HEK293T (cell line): ENCODE measurements at places on chromosomes 3 and 15.

- DNase-seq = no peak
Measured at GRCh38 chr3:40741729-40742128, 217.0 kb downstream of the ZNF621 start.

- DNase-seq = no peak
Measured at GRCh38 chr3:157794771-157795170, 291.6 kb upstream of the VEPH1 start.

GRCh38 chr15:92624401-92624991, 31.1 kb downstream of the FAM174B start:
- no peak for DNase-seq

DNA sequence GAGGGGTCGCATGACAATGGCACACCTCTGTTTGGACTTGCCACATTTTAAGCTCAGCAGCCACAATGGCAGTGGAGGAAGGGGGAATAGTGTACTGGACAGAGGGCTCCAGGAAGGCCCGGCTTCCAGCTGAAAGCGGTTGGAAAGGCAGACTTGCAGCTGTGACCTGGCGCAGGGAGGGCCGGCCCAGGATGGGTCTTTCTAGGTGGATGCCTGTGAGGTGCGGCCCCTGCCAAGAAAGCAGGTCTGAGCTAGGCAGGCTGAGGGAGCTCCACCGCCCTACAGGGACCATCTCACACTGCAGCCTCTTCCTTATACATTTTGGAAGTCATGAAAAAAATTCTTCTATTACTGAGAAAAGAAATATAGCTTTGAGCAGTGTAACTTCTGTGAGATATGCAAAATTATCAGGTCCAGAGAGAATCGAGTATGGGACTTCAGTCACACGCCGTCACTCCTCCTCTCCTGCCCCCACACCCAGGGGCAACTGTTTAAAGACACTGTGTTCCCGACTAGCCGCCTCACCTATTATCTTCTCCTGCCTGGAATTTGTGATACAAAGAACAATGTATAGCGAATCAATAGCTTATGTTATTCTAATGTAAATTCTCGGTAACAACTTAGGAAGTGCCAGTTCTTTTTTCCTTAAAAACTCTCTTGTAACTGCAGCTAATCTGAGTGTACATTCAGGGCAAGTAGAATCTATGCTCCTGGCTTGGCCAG, 331.0 kb downstream of the OCA2 start:
- no peak for DNase-seq

DNA sequence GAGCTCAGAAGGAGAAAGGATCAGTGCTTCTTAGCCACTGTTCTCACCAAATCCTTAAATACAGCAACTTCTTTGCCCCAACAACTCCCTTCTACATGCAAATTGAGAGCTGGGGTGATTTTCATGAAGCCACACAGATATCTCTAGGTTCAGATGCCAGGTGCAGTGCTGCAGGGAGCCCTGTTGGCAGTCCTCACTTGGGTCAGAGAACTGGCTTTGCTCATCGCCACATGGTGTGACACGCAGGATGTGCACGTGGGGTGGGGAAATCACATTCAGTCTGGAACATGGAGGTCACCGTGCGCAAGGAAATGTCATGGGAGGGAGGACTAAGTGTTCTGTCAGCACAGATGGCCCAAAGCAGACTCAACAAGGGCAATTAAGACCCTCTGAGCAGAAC, 103.8 kb downstream of the WDR76 start:
- DNase-seq = no peak

GRCh38 chr3:16318176-16318575, 53.2 kb downstream of the OXNAD1 start:
- DNase-seq = no peak

DNA sequence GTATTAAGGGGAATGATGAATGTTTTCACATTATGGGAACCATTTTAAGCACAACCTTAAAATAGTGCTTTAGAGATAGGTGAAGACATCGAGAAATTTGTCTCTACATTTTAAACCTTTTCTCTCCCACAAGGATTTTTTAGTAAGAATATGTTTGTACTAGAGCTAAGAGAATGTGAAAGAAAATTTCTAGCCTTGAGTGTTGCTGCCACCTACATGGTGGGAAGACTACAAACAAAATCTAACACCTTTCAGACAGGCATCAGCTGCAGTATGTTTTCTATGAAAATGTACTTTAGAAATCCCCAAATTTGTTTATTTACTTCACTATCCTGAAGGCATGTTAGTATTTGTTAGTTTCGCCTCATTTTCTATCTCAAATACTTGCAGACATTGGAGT, 247.4 kb downstream of the WDR72 start:
- no peak for DNase-seq

GRCh38 chr3:107880702-107881101, 210.1 kb downstream of the CD47 start:
- DNase-seq = no peak

- DNase-seq = peak; percentile 11
Measured at GRCh38 chr3:172856795-172857742, 106.5 kb downstream of the ECT2 start.

DNA sequence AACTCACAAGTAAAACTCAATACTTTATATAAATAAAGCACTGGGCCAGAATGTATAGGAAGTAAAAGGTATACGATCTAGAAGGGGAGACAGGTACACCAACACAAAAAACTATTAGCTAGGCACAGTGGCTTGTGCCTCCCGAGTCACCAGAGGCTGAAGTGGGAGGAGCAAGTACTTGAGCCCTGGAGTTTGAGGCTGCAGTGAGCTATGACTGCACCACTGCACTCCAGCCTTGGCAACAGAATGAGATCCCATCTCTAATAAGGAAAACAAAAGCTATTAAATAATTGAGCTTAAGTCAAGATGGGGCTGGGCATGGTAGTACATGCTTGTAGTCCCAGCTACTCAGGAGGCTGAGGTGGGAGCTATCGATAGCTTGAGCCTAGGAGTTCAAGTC, 17.0 kb downstream of the PIK3CB start:
- DNase-seq = no peak

- DNase-seq = no peak
Measured at GRCh38 chr15:69067296-69067695, 52.8 kb downstream of the NOX5 start.

DNA sequence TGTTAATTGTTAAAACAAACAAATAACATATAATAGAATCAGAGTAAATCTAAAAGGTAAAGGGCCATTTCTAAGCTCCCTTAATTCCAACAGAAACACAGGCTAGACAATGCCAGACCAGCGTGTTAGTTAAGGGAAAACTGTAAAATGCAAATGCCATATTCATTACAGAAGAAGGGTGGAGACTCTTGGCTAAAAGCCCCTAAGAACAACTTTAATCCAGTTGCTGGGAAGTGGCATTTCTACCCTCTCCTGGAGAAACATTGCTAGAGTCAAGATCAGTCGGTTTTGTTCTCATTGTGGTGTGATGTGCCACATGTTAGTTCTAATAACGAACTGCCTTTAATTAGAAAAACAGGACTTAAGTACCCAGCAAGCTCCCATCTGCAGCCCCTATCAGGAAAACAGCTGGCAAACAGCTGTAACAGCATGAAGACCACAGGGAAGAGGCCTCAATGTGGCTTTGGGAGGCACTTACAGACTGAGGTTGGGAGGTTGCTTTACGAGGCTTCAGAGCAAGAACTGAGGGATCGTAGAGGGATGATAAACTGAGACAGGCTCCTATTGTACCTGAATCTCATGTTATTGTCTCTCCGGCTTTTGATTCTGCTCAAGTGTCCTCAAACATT, 1134.8 kb downstream of the ROBO1 start:
- DNase-seq = no peak

DNA sequence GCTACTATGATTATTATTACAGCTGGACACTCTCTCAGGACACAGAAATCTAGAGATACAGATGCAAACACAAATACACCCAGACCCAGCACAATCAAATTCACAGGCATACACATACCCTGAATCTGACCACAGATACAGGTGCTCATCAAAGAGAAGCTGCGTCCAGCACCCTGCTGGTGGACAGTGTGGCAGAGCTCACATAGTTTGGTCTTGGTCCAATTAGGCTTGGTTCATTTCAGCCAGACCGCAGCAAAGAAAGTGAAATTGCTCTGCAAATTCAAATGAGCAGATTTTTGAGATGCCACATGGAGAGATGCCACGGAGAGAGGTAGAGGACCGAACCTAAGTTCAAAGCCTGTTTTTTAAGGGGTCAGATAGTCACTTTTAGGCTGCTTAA, 55.6 kb downstream of the ANAPC13 start:
- no peak for DNase-seq

DNA sequence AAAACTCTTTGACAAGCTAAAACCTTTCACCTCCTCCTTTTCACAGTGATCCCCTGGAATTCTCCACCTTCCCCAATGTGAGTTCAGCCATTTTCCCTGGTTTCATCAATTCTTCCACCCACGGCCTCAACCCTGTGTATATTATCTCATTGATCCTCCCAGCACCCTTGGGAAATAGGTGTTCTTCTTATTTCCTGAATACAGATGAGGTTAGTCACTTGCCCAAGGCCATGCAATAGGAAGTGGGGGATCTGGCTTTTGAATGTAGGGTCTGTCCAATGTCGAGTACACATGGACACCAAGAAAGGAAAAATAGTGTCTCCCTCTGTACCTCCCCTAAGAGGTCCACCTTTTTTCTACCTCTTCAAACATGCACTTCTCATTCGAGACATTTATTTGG, 262.8 kb upstream of the ST8SIA2 start:
- no peak for DNase-seq

- no peak for DNase-seq
Measured at GRCh38 chr15:47095833-47096232, 621.5 kb upstream of the SEMA6D start.

DNA sequence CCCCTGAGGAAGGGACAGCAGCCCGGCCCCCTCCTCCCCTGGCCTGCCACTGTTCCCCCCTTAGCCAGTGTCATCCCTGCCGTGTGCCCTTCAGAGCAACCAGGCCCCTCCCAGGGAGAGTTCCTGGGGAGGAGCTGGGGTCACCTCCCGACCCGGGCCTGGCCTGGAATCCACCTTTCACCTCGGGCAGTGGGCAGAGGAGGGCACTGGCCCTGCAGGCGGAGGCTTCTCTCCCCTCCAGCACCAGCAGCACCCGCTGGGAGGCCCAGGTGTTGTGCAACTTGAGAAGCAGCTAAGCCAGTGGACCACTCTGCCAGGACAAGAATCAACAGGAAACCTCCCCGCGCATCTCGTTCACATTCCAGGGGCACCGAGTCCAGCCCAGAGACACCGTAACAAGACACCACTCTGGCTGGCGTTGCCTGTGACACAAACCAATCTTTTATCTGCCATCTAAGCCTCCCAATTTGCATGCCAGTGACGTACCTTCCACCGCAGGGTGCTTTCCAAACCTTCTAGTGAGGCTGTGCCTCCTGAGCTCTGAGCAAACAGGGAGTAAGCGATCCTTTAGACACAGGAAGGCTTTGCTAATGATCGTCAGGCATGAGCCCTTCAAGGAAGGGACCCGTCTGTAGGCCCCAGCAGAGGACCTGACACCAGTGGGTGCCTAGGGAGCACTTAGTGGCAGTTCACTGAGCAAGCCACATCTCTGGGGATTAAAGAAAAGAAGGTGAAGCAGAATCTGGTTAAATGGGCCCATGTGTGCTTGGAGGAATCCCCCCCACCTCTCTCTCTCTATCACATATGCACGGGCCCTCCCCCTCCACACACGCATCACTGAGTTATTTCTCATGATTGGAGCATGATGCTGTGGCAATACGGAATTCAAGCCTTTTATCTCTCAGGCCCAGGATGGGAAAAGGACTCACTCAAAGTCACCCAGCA, 98.9 kb upstream of the TLE3 start:
- peak; percentile 68 for DNase-seq

DNA sequence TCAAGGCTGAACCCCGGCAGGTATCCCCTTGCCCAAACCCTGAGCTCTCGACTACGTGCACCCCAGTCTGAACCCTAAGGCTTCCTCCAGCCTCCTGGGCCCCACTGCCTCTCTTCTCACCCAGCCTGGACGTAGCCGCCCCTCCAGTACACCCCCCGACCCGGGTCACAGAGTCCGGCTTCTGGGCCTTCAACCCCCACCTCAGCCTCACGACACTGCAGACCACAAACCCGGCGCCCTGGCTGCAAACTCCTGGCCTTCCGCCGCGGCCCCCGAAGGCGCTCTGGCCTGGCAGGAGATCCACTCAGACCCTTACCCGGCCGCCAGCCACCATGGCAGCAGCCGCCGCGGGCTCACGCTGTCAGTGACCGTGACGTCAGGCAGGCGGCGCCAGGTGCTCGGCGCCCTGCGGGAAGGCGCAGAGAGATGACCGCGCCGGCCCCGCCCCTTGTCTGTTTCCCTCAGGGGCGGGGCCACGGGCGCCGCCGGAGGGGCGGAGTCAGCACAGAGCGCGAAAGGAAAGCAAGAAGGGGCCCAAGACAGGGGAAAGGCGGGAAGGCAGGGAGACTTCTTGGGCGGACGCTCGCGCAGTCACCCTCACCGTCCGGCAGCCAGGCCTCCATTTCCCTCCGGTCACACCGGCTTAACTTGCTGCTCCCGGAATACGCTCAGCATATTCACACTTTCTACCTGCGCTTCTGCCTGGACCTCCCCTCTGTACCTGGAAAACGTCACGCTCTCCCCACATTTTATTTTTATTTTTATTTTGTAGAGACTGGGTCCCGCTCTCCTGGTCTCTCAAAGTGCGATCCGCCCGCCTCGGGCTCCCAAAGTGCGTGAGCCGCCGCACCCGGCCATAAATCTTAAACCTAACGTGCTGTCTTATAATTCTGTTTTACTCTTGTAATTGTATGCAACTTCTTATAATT, at the start of gene RMDN3:
TSS of gene RMDN3 (minus strand) at position 372 of the 929 bp plus-strand sequence. CDS start 471 bp downstream, outside the sequence.
- DNase-seq = peak; percentile 92

DNA sequence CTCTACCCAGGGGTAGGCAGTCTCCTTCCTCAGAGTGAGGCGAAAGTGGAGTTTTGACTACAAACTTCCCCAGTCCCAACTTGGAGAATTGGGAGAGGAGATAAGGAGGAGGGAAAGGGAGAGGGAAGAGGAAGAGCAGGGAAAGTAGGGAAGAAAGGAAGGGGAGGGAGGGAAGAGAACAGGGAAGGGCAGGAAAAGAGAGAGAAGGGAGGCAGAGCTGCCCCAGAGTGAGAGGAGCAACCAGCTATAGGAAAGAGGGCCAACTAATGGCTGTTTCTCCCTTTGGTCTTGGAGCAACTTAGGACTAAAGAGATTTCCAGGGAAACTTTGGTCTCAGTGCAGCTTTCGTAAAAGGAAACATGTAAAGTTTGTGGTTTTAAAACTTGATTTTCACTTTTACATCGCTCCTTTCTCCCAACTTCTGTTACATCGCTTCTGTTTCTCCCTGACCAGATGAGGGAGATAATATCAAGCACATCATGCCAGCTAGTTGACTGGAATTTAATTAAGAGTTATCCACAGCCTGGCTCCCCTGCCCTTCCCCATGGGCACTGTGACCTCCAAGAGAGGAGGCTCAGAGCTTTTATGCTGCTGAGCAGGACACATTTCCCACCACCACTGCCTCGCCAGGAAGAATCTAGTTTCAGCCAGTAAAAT, 1.4 kb downstream of the CA12 start:
- no peak for DNase-seq

DNA sequence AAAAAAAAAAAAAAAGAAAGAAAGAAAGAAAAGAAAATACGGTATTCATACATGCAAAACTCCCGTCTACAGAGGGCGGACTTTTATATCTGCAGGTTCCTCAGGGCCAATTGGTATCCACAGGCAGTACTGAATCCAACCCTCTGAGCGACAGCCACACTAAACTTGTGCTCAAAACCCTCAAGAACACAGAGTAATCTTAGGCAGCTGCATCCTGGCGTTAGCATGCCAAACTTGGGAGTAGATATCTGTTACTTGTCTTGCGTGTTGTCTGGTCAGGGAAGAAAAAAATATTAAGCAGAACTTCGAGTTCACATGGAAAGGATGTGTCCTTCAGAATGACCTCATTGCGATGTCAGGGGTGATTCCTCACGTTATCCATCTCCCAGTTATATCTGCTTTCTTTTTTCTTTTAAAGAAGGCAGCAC, 12.8 kb downstream of the SNAP23 start:
- no peak for DNase-seq
